NCI-H187 (cell line): ENCODE measurements at places on chromosomes 6 and 20.

- no peak for DNase-seq
Measured at GRCh38 chr6:3741477-3741871, 10.0 kb downstream of the PXDC1 start.

GRCh38 chr6:104837158-104837557, 22.6 kb downstream of the HACE1 start:
- DNase-seq = no peak

GRCh38 chr6:144714021-144714712, 429.0 kb downstream of the UTRN start:
- DNase-seq = no peak

- no peak for DNase-seq
Measured at GRCh38 chr20:35892871-35893270, 61.4 kb downstream of the SCAND1 start.

GRCh38 chr6:131073577-131073976, 10.5 kb upstream of the EPB41L2 start:
- DNase-seq = no peak

- no peak for DNase-seq
Measured at GRCh38 chr6:138594758-138595140, 95.5 kb upstream of the NHSL1 start.

DNA sequence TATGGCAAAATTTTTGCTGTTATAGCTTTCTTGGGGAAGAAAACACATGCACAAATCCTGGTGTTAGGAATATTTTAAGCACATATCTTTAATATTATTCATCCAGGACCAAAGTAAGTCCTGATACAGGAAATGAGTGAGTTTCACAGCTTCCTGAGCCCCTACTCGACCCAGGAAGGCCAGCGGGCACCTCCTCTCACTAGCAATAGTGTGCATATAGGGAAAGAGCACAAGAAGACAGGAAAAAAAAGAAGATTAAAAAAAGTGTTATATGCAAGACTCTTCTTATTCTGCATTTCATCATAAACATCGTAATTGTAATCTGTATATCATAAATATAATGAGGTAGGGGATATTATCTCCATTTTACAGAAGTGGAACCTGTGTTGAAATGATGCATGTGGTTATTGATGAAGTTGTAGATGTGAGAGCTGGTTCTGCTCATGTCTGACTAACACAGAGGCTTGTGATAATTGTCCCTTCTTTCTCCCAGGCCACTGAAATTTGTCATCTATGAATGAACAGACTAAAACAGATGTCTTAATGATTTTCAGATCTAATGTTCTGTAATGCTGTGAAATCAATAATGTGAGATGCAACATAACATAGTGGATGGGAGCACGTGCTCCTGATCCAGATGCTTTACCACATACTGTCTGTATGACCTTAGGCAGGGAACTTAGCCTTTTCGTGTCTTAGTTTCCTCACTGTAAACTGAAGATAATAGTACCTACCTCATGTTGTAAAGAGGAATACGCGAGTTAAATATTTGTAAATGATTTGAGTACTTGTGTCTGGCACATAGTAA, 101.2 kb downstream of the MYO6 start:
- DNase-seq = no peak

- DNase-seq = no peak
Measured at GRCh38 chr6:15817100-15817499, 154.3 kb upstream of the DTNBP1 start.

DNA sequence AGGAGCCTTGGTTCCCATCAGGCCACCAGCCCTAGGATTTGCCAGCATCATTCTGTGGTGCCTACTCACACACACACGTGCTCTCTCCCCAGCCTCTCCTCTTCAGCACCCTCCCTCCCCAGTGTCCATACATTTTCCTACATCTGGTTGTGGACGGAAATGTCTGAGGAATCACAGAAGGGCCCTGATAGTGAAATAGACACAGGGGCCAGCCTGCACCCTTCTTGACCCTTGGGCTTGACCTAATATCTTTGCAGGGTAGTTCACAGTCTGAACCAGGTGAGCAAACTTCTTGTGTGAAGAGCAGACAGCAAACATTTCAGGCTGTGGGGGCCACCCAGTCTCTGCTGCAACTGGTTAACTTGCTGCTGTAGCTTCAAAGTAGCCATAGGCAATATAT, 108.5 kb upstream of the NXT1 start:
- DNase-seq = no peak

DNA sequence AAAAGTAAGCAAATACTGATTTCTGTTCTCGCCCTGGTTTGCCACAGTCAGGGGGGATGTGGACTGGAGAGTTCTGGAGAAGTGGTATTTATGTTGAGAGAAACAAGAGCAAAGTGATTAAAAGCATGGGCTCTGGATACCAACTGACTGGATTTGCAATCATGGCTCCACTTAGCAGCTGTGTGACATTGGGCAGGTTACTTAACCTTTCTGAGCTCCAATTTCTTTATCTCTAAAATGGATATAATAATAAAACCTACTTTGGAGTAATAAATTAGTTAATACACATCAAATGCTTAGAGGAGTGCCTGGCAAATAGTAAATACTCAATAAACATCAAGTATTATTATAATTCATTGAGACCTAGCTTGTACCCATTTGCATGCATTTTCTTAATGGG, 111.7 kb downstream of the CLIC5 start:
- no peak for DNase-seq

DNA sequence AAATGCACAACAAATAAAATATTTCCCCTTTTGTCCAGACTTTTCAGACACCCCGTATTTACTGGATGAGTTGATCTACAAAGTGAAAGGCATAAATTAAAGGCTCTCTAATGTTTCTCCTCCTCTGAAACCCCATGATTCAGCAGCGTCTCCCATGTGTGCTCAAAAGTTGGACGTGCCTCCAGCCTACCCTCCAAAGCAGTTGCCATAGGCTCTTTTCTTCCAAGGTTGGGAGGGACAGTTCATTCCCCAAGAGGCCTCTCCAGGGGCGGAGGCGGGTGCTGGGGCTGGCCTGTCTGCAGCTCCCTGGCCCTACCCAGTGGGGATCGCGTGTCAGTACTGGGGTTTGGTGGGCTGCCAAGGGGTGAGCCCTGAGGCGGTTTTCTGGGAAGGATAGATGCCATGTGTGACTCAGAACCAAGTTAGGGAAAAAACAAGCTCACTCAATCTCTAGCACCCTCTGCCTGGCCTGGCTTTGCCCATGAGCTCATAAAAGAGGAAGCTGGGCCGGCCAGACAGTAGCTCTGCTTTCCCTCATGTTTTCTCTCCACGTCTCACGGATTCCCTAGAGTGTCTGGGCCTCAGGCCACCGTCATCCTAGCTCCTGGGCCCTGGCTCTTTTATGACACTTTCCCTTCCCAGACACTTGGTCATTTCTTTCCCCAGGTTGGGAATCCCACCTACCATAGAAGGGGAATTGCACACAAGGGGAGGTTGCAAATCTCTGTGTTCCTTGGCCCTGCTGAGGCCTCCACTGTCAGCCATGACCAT, 8.0 kb upstream of the IER3 start:
- DNase-seq = no peak

GRCh38 chr6:90124874-90125510, 171.7 kb downstream of the BACH2 start:
- DNase-seq = no peak

DNA sequence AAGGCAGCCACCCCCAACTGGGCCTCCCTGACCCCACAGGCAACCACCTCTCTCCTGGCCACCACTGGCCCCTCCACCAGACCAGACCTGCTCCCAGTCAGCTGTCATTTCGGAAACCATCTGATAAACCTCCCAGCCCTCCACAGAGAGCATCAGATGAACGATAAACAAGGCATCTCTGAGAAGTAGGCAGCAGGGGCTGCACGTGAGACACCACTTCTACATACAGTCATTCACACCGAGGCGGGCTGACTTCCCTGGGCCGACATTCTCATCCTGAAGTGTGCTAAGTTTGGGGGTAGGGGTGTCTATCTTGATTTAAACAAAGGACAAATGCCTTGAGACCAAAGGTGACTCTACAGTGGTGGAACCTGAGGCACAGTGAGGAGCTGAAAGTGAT, 13.8 kb downstream of the CPNE5 start:
- no peak for DNase-seq

- DNase-seq = no peak
Measured at GRCh38 chr6:37435816-37436215, 2.8 kb downstream of the CMTR1 start.

DNA sequence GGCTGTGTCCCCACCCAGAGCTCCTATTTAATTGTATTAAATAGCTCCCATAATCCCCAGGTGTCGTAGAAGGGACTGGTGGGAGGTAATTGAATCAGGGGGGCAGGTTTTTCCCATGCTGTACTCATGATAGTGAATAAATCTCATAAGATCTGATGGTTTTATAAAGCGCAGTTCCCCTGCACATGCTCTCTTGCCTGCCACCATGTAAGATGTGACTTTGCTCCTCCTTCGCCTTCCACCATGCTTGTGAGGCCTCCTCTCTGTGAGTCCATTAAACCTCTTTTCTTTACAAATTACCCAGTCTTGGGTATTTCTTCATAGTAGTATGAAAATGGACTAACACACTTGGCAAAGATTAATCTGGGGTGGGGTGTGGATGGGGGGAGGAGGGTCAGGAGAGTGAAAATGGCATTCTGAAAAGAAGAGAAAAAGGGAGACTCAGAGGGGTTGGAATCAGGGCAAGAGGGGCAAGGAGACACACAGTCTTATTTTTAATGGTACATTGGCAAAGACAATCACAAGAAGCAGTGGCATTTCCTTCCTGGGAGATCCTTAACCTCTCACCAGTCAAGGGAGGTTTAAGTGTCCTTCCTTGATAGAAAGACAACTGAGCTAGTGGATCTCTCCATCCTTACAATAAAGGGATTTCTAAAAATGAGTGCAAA, 37.5 kb upstream of the NOX3 start:
- no peak for DNase-seq

- no peak for DNase-seq
Measured at GRCh38 chr6:165515963-165516624, 146.9 kb downstream of the PDE10A start.

GRCh38 chr6:10414756-10415616, at the start of gene TFAP2A:
TFAP2A (minus strand) TSS chr6:10415074; CDS start chr6:10414991, 83 bp downstream.
- DNase-seq = no peak

GRCh38 chr6:101689156-101689555, 295.6 kb downstream of the GRIK2 start:
- DNase-seq = no peak

GRCh38 chr20:45377269-45377668, 856 bp downstream of the TP53TG5 start:
- peak; percentile 37 for DNase-seq

GRCh38 chr6:155861821-155862220, 406.2 kb upstream of the NOX3 start:
- DNase-seq = no peak

GRCh38 chr20:54099894-54100293, 29.5 kb upstream of the BCAS1 start:
- no peak for DNase-seq

- no peak for DNase-seq
Measured at GRCh38 chr6:124955108-124955856, 7.0 kb upstream of the RNF217 start.

DNA sequence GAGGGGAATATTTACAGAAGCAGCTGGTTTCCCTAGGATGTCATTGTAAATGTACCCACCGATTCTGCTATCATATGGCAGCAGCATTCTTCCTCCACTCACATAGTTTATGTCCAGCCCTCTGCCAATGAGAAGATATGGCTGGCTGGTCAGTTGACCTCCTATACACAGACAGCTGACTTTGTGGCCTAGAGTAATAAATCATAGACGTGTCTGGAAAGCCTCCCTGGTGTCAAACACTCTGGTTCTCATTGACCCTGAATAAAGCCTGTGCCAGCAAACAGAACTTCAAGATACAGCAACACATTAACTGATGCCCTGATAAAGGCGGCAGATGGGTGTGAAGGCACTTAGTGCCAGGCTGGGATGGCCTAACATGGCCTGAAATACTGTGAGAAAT, 52.6 kb downstream of the GPR63 start:
- no peak for DNase-seq

DNA sequence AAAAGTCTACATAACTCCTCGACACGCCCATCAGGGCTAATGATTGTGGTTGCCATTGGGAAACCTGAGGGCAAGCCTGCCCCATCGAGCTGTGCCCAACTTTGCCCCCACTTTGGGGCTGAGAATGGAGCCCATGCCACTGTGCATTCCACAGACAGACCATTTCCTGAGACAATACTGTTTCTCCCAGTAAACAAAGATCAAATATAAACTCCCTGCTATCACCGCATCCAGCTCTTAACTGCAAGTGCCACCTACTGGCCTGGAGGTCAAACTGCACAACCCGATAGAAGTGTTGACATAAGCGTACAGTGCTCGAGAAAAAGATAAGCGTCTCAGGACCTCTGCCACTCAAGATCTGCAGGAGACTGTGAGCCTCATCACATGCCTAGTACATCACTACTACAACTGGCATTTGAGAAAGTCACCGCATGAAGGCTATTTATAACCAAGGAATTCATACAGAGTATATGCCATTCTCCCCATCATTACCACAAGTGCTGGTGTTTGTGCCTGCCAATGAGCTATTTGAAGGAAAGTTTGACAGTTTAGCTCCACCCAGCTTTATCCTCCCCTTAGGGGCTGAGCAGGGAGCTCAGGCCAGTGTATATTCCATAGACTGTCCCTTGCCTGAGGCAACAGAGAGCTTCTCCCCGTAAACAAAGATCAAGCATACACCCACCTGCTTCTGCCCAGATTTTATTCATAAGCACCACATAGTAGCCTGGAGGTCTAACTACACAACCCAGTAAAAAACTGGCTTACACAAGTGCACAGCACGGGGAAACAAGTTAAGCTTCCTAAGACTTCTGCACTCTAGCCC, 4.5 kb upstream of the DEFB126 start:
- DNase-seq = no peak

DNA sequence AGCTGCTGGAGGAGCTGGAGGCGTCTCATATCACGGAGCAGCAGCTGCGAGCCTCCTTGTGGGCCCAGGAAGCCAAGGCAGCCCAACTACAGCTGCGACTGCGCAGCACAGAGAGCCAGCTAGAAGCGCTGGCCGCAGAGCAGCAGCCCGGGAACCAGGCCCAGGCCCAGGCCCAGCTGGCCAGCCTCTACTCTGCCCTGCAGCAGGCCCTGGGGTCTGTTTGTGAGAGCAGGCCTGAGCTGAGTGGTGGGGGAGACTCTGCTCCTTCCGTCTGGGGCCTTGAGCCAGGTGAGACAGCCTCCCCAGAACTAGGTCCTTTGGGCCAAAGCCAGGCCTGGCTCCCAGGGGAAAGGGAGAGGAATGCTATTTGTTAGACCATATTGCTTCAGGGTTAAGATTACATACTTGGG, 31.7 kb downstream of the C20orf173 start:
- no peak for DNase-seq

GRCh38 chr6:88908598-88909548, 54.5 kb downstream of the RNGTT start:
- no peak for DNase-seq

GRCh38 chr6:73964241-73964854, 268.3 kb downstream of the CD109 start:
- DNase-seq = no peak

- DNase-seq = no peak
Measured at GRCh38 chr6:155801046-155801445, 345.4 kb upstream of the NOX3 start.
